Naive thymus-derived CD4-positive, alpha-beta T cell (primary cell): ENCODE measurements at places on chromosomes 2 and 18. TPM values are rescaled to one million over a fixed set of nuclear protein-coding genes. Genes with fewer than 3 reads are reported as not detected.

The CCBE1 gene
- polyA plus RNA-seq: not detected

The RGPD4 gene
- polyA plus RNA-seq: not detected

The LRPPRC gene
- polyA plus RNA-seq: 45.1 TPM

The ASXL2 gene
- polyA plus RNA-seq: 11.6 TPM

The TUBA4A gene
- polyA plus RNA-seq: 145 TPM

The GPR35 gene
- polyA plus RNA-seq: 1.0 TPM

The VIT gene
- polyA plus RNA-seq: not detected

The HOXD9 gene
- not detected for polyA plus RNA-seq

The TMEM37 gene
- 4.2 TPM for polyA plus RNA-seq

The COLEC11 gene
- not detected for polyA plus RNA-seq

The ERMN gene
- 0.38 TPM for polyA plus RNA-seq

The ZNF512 gene
- 48.6 TPM for polyA plus RNA-seq

DNA sequence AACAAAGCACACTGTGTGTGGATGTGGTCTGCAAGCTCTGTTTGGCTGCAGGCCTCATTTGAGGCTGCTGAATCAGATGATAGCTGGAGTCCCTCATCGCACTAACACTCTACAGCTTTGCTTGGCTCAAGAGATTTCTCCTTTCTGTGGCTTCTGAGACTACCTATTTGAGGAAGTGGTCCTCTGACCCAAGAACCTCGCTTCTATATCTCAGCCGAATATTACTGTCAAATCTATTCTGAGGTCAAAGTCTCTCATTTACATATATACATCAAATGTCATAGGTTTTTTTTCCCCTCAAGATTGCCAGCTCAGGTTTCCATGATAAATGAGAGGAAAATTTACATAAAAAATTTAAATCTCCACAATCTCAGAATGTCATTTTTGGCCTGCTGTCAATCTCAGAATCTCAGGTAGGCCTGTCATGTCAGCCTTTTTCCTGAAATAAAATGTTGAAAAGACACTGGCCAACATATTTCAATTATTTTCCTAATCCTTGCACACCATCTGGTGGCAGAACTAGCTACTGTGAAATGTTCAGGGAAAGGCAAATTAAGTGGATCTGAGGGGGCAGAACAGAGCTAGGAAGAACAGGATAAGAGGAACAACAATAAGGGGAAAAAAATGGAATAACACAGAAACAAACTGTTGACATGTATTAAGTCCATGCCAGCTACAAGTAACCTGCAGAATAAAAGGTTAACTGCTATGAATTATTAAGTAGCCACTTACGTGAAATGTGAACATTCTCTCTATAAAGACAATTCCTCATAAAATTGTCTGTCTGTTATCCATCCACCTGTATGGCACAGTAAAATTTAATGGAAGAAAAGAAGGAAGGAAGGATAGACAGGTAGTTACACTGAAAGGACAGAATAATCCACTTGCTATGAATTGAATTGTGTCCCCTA, 39.3 kb downstream of the AP1S3 start:
- no peak overlapping the region for H3K4me3 ChIP-seq
- H3K4me1 ChIP-seq: no peaks in the 10 kb centered on the region
- no peaks in the 10 kb centered on the region for H3K27me3 ChIP-seq
- no peaks in the 10 kb centered on the region for H3K36me3 ChIP-seq
- H3K27ac ChIP-seq: no peak overlapping the region
- no peak for DNase-seq

- peaks cover 43% of the 10 kb centered on the region for H3K4me1 ChIP-seq
- peak overlapping the region; percentile 84 for H3K4me3 ChIP-seq
- H3K27me3 ChIP-seq: no peaks in the 10 kb centered on the region
- H3K36me3 ChIP-seq: peaks cover 19% of the 10 kb centered on the region
- peak overlapping the region; percentile 93 for H3K27ac ChIP-seq
- DNase-seq: no peak
These were observed 815 bp downstream of the CEBPZ start for GRCh38 chr2:37230581-37230980.

GRCh38 chr18:37253394-37254235, 312.0 kb downstream of the CELF4 start:
- no peak for DNase-seq
- H3K27ac ChIP-seq: no peak overlapping the region
- no peaks in the 10 kb centered on the region for H3K36me3 ChIP-seq
- H3K4me1 ChIP-seq: no peaks in the 10 kb centered on the region
- H3K27me3 ChIP-seq: no peaks in the 10 kb centered on the region
- H3K4me3 ChIP-seq: no peak overlapping the region

- no peaks in the 10 kb centered on the region for H3K36me3 ChIP-seq
- no peaks in the 10 kb centered on the region for H3K27me3 ChIP-seq
- H3K4me3 ChIP-seq: no peak overlapping the region
These were observed 27.2 kb upstream of the NT5DC4 start for GRCh38 chr2:112693596-112693995.

- no peaks in the 10 kb centered on the region for H3K4me1 ChIP-seq
- H3K4me3 ChIP-seq: no peak overlapping the region
- H3K27me3 ChIP-seq: no peaks in the 10 kb centered on the region
- no peak for DNase-seq
These were observed 75.3 kb downstream of the CABYR start for GRCh38 chr18:24214144-24214543.

DNA sequence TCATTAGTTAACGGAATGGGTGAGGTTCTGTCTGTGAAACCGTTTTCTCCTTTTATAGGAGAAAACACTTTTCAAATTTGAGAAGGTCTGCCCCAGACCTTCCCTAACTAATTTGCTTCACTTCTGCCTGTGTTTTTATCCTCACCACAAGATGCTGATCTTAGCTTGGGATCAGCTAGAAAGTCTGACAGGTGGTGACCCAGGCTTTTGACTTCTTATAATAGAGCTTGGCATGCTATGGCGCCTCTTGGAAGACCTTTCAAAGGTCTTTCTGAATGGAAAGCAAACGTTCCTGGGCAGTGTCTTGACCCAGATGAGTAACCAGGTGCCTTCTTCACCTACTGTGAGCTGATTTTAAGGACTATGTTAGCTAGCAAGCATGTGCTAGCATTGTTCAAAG, 91.4 kb downstream of the LYPD6 start:
- H3K36me3 ChIP-seq: no peaks in the 10 kb centered on the region
- no peaks in the 10 kb centered on the region for H3K4me1 ChIP-seq
- no peak overlapping the region for H3K27ac ChIP-seq
- DNase-seq: no peak
- no peaks in the 10 kb centered on the region for H3K27me3 ChIP-seq

DNA sequence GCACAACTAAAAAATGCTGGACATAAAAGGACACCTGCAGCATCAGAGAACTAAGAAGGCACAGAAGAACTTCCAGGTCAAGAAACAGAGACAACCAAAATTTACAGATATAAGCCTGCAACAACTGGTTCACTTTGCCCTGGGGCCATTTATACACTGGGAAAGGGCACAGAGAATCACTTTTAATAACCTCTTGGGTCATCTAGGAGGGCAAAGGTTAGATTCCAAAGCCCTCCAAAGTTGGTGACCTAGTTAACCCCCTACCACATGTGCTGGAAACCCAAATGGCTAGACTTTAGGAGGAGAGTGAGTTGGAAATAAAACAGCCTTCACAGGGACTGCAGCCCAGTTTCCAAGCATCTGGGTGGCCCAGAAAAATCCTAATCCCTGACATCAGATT, 3.3 kb downstream of the RNU4ATAC start:
- H3K27me3 ChIP-seq: no peaks in the 10 kb centered on the region
- H3K4me3 ChIP-seq: no peak overlapping the region
- H3K36me3 ChIP-seq: no peaks in the 10 kb centered on the region
- DNase-seq: no peak
- no peak overlapping the region for H3K27ac ChIP-seq
- peaks cover 7% of the 10 kb centered on the region for H3K4me1 ChIP-seq

DNA sequence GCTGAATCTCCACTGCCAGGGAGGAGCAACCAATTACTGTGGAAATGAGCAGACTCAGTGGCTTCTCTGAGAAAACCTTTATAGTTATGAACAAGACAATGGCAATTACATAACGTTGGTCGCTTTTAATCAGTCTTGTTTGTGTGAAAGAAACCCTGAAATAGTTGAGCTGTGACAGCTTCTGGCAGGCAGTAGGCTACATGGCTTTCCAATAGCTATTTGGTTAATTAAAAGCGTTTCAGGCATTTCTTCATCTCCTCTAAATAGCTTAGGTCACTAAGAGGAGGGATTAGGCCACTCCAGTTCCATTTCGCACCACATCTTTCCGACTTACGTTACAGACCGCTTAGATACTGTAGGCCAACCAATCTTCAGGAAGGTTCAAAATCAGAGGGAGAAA, 794.4 kb upstream of the ID2 start:
- H3K36me3 ChIP-seq: no peaks in the 10 kb centered on the region
- no peaks in the 10 kb centered on the region for H3K4me1 ChIP-seq
- no peak overlapping the region for H3K4me3 ChIP-seq
- no peak for DNase-seq
